Mesendoderm (in vitro differentiated cells): ENCODE measurements at places on chromosomes 12 and 14.

- no peak for DNase-seq
Measured at GRCh38 chr12:11980115-11980514, 90.6 kb upstream of the BCL2L14 start.

DNA sequence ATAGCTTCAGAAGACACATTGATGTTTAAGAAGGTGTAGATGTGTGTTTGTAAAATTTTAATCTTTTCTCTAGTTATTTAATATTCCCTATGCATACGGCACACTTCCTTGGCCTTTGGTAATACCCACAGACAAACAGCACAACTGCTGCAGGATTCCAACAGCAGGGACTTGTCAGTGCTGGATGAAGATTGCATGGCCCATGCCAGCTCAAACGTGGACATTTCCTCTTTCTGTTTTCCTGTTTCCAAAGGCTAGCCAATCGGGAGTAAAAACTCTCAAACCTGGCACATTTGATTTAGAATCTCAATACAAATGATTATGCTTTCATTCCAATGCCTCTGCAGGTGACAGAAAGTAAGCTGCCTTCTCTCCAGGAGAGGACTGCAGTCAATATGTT, 22.5 kb upstream of the PDE3A start:
- no peak for DNase-seq

GRCh38 chr12:54134850-54135249, 53.9 kb downstream of the SMUG1 start:
- DNase-seq = no peak

GRCh38 chr12:85794531-85794930, 41.7 kb downstream of the RASSF9 start:
- no peak for DNase-seq

DNA sequence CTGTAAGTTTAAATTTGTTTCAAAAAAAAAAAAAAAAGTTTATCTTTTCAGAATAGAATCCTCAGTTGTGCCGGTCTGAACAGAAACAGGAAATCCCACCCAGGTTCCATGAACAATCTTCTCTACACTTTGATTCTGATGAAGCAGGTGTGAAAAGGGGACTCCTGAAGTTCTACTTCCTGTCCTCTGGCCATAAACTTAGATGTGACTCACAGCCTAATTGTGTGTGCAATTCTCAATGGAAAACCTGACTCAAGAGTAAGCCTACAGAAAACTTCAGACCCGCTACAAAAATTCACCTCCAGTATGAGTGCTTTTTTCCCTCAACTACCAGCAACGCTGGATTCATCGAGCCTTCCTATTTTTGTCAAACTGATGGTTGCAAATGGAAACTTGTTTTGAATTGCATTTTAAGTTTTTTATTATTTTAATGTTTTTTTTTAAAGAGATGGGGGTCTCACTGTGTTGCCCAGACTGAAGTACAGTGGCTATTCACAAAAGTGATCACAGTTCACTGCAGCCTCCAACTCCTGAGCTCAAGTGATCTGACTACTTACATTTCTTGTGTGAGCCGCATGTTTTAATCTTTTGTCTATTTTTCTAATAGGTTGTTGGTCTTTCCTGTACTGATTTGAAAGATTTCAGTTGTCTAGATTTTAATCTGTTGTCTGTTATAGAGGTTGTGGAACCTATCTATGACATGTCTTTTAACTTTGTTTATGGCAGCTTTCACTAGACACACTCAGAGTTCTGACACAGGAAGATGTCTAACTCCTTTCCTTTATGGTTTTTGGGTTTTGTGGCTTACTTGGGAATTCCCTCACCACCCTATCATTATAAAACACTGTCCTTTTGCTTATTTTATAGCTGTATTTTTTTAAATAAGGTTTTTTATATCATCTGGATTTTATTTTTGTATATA, 37.6 kb downstream of the ATG14 start:
- peak; percentile 48 for DNase-seq

DNA sequence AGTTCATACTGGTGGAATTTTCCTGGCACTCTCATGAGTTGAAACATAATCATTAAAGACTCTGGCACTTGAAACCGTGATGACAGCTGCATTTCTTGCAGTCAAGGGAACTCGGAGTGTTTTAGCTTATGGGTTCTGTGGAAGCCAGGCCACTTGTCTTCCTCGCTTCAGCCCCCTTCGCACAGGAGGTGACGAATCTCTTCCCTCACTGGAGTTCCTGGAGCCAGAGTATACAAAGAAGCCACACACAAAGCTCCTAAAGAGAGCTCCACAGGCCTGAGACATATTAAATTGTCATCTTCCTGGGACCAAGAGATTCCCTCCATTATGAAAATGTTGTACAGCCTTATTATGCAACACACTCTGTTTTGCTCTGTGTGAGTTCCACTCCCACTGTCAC, 964.1 kb downstream of the TMEM121 start:
- no peak for DNase-seq

DNA sequence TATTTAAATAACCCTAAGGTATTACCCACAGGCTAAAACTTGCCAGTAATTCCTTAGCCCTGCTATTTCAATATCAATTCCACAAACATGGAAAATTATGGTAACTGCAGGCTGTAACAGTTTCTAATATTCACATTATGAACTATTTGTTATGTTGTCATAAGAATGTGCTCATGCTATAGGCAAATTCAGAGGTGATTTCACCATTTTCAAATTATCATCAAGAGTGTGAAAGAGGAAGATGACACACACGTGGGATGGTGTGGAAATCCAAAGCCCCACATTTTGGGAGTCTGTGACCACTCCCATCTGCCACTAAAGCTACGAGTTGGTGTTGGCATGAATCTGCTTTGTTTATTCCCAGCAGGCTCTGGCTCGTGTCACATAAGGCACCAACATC, 5.9 kb upstream of the MYO1A start:
- no peak for DNase-seq

DNA sequence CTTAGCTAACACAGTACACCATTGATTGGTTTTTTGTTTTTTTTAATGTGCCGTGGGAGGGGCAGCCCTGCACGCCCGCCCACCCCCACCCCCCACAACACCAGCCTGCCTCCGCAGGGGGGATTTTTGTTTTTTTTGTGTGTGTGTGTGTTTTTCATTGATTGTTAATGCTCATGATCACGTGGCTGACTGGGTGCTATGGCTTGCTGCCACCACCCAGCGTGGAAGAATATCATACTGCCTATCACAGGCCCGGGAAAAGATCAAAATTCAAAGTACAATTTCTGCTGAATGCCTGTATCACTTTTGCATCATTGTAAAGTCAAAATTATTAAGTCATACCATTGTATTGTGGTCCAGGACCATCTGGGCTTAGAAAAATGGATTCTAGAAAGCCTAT, 8.3 kb downstream of the RESF1 start:
- DNase-seq = no peak

DNA sequence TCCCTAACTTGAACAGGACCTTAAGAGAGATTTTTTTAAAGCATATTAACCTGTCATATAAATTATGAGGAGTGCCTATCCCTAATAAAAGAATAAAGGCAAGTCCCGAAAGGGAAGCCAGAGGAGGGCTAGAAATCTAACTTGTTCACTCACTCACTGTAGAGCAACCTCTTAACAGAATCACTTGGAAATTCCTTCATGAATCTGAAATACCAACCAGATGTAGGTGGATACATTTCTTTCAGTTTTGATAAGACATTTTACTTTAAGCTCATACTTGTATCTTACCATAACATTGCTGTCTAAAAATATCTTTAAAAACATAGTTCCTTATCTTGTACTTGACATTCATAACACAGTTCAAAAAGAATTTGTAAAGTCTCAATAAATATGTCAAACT, 25.7 kb downstream of the NTN4 start:
- DNase-seq = no peak

GRCh38 chr12:93571925-93572711, at the start of gene SOCS2:
TSS of gene SOCS2 (plus strand) at chr12:93572675. CDS start at chr12:93572898, 223 bp downstream.
- peak; percentile 87 for DNase-seq

DNA sequence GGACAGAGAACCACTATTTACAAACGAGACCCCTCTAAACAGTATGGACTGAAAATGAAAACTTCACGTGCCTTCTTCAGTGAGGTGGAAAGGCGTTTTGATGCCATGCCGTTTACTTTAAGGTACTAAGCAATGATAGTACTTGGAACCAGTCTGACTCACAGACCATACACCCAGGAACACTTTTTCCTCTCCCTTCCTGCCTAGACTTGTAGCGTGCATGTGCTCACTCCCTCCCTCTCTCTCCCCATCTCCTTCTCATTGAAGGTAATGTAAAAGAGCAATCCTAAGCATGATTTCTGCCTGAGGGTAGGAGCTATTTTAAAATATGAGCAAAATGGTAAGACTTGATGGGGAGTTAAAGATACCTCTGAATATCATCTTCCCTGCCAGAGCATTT, 5.9 kb upstream of the RPL41 start:
- DNase-seq = no peak

DNA sequence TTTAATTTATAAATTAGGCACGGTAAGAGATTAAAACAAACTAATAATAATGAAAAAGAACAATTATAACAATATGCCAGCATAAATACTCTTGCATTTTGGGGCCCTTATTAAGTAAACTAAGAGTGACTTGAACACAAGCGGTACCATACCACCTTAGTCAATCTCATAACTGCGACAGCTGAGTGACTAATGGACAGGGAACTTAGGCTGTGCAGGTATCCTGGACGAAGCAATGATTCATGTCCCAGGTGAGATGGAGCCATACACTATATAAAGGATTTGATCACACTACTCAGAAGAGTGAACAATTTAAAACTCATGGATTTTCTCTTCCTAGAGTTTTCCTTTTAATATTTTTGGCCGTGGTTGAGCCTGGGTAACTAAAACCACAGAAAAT, 4.3 kb downstream of the KLRC4 start:
- DNase-seq = no peak

DNA sequence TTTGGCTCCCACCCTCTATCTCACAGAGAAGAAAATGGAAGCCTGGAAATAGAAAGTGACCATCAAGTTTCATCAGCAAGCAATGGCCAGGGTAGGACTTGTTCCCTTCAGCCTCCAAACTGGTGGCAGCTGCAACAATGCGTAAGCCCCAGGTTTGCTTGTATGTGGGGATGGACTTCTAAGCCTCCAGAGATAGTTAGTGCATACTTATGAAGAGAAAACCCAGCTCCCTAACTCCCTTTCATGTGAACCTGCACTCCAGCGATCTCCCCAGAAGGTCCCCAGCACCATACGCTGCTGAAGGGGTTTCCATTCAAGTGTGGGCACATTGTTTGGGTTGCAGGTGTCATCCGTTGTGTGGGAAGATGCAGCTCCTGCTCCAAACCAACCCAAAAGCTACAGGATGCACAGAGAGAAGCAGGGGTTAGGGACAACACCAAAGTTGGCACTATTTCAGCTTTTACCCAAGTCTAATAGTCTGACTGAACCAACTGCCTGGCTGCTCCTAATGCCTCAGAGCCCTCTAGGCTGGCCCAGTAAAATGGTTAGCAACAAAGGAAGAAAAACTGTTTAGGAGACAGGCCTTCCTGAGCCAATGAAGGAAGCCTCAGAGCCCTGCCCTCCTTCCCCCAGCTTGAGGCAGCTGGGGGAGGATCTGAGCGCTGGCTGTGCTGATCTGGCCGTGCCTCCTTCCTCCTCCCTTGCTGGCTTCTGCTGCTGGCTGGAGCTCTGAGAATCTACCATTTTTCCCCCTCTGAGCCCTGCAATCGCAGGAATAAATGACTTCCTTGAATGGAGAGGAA, 12.3 kb downstream of the ZFP36L1 start:
- DNase-seq = peak; percentile 63

DNA sequence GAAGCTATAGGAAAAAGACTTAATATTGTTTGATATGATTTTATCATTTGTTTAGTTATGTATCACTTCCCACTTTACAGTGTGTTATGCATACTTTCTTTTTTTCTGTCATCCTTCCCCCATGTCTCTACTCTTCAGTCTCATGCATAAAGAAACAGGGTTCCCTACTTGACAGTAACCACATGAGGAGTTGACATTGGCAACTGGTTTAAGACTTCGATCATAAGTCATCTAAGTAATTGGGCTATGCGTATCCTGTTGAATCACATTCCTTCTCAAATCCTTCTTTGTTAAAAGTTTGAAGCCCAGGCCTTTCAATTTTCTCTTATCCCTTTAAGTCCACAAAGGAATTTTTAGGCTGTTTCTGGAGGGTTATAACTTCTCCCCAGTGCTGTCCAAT, 358.7 kb downstream of the RAD51B start:
- peak; percentile 6 for DNase-seq

GRCh38 chr12:44127966-44128710, 292.3 kb downstream of the TMEM117 start:
- no peak for DNase-seq

- DNase-seq = peak; percentile 74
Measured at GRCh38 chr12:120971299-120972180, 6.8 kb upstream of the HNF1A start.

DNA sequence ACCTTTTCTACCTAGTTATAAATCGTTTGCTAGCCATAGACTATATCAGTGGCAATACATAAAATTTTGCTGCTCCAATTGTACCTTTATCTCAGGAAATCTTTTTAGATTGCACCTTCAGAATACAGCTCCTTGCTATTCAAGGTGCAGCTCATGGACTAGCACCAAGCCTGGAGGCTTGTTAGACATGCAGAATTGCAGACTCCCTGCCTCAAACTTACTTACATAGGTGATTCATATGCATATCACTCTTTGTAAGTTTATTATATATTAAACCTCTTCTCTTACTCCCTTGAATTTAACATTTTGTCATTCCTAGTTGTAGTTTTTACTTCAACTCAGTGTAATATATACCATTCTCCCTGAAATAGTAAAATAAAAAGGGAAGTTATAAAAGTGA, 195.4 kb upstream of the PDZRN4 start:
- no peak for DNase-seq
